ENCODE measurements at places on chromosomes 1 and 21. TPM values are rescaled to one million over a fixed set of nuclear protein-coding genes. Genes with fewer than 3 reads are reported as not detected.

DNA sequence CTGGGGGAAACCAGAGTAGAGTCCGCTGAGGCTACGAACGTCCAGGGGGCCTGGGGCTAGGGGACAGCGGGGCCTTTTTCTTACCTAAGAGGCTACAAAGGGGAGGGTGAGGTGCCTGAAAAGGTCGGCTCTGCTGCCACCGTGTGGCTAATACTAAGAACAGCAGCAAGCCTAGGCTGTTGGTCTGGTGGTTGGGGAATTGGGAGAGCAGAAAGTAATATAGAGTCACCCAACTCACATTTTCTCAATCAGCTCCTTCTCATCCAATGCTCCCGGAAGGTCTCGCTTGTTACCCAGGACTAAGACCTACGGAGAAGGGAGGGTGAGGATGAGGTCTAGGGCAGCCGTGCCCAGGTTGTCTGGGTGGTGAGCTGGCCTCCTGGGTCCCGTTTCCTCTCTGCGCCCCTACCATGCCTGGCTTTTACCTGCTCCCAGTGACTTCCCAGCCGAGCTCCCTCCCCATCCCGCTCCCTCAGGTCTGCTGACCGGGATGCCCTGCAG lies 9.3 kb downstream of the ARL8A start:
- no peak overlapping the region for H3K4me3 ChIP-seq
- DNase-seq: peak; percentile 60
- peaks cover 36% of the 10 kb centered on the region for H3K36me3 ChIP-seq
- H3K27me3 ChIP-seq: no peaks in the 10 kb centered on the region
- H3K27ac ChIP-seq: no peak overlapping the region

DNA sequence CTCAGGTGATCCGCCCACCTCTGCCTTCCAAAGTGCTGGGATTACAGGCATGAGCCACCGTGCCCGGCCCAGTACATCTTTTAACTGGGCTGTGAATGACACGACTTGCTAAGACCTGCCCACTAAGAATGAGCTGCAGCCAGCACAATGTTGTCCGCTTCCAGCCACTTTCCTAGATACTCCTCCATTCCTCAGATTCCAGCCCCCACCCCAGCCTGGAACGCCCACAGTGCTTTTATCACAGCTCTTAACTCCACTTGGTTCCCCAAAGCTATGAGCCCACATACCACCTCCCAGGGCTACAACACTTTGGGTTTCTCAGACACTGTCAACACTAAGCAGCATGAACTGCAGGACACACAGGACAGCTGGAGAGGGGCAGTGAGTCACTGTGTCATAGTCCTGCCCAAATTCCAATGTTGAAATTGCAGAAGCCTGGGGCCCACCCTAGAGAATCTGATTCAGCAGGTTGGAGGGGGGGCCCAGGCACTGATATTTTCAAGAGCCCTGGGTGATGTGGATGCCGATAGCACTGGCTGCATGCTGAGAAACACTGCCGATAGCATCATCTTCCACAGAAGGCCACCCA lies 58.0 kb downstream of the ACBD3 start:
- H3K4me3 ChIP-seq: no peak overlapping the region
- no peaks in the 10 kb centered on the region for H3K36me3 ChIP-seq
- peak; percentile 85 for DNase-seq

DNA sequence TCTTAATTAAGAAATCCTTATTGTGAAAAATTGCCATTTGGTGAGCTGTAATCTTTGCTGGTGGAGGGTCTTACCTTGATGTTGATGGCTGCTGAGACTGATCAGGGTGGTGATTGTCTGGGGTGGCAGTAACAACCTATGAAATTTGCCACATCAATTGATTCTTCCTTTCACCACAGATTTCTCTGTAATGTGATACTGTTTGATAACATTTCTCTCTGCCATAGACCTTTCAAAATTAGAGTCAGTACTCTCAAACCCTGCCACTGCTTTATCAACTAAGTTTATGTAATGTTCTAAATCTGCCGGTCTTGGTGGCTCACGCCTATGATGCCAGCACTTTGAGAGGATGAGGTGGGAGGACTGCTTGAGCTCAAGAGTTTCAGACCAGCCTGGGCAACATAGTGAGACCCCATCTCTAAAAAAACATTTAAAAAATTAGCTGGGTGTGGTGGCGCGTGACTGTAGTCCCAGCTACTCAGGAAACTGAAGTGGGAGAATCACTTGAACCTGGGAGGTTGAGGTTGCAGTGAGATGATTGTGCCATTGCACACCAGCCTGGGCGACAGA lies 5.0 kb downstream of the KPNA6 start:
- H3K27ac ChIP-seq: no peak overlapping the region
- no peak overlapping the region for H3K4me3 ChIP-seq
- no peaks in the 10 kb centered on the region for H3K27me3 ChIP-seq
- H3K36me3 ChIP-seq: no peaks in the 10 kb centered on the region
- no peak for DNase-seq

- no peaks in the 10 kb centered on the region for H3K27me3 ChIP-seq
- no peak overlapping the region for H3K4me3 ChIP-seq
- H3K4me1 ChIP-seq: no peaks in the 10 kb centered on the region
- DNase-seq: no peak
- no peak overlapping the region for H3K27ac ChIP-seq
Observed at GRCh38 chr1:157142765-157143423, 4.7 kb upstream of the ETV3 start.

GRCh38 chr1:24392982-24393650 lies 20.5 kb downstream of the STPG1 start:
- H3K36me3 ChIP-seq: no peaks in the 10 kb centered on the region
- no peaks in the 10 kb centered on the region for H3K4me1 ChIP-seq
- H3K27me3 ChIP-seq: no peaks in the 10 kb centered on the region
- H3K4me3 ChIP-seq: no peak overlapping the region

GRCh38 chr1:112790920-112791722 lies 76.0 kb upstream of the PPM1J start:
- H3K27ac ChIP-seq: no peak overlapping the region
- no peaks in the 10 kb centered on the region for H3K27me3 ChIP-seq
- DNase-seq: peak; percentile 8

GRCh38 chr1:85339089-85339488 lies 62.7 kb upstream of the BCL10 start:
- no peak overlapping the region for H3K4me3 ChIP-seq
- no peak overlapping the region for H3K27ac ChIP-seq
- H3K36me3 ChIP-seq: no peaks in the 10 kb centered on the region

The DNASE2B gene
- total RNA-seq: 1.3 TPM

DNA sequence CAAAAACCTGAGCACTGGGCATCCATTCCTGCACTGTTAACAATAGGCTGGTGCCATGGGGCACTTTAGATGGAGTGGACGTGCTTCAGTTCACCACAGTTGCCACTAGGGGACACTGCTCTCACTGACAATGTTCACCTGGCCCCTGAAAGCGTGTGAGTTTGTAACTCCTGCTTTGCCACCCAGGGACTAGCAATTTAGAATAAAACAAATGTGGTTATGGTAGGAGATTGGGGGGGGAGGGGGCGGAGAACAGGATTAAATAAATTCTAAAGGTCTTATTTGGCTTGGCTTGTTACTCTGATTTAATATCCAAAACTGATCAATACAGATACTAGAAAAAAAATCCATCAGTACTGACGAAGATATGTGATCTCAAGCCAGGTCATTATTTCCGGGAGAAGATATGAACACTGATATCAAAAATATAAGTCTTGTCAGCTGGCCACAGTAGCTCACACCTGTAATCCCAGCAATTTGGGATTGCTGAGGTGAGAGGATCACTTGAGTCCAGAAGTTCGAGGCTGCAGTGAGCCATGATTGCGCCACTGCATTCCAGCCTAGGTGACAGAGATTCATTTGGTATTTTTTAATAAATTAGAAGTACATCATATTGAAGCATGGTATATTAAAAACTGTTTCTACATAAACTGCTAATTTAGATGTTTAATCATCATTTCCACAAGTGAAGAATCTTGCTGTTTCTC lies 23.2 kb downstream of the INTS7 start:
- no peaks in the 10 kb centered on the region for H3K4me1 ChIP-seq
- peak; percentile 64 for DNase-seq
- H3K27ac ChIP-seq: no peak overlapping the region
- no peaks in the 10 kb centered on the region for H3K27me3 ChIP-seq
- H3K36me3 ChIP-seq: peaks cover 26% of the 10 kb centered on the region
- no peak overlapping the region for H3K4me3 ChIP-seq

DNA sequence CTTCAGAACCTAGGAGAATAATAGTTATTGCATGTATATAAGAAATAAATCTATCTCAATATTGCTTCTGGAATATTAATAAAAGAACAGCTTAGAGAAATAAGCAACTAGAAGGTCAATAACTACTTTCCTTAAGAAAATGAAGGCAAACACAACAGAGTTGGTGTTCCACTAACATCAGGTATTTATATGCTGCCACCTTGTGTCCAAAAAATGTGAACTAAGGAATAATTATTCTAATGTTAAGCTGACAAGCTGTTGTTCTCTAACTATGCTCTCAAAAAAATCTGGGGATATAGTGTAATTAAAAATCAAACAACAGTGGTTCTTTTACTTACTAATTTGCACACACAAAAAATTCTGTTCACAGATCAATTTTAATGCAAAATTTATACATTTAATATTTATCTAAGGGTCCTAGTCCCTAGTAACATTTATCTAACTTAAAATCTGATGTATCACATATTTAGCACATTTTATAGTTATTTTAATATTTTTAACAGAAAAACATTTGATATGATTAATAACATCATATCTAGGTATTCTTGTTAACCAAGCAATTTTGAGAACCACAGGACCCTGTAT lies 39.6 kb downstream of the UCHL5 start:
- H3K36me3 ChIP-seq: peaks cover 2% of the 10 kb centered on the region
- DNase-seq: no peak
- H3K27ac ChIP-seq: no peak overlapping the region
- no peak overlapping the region for H3K4me3 ChIP-seq

DNA sequence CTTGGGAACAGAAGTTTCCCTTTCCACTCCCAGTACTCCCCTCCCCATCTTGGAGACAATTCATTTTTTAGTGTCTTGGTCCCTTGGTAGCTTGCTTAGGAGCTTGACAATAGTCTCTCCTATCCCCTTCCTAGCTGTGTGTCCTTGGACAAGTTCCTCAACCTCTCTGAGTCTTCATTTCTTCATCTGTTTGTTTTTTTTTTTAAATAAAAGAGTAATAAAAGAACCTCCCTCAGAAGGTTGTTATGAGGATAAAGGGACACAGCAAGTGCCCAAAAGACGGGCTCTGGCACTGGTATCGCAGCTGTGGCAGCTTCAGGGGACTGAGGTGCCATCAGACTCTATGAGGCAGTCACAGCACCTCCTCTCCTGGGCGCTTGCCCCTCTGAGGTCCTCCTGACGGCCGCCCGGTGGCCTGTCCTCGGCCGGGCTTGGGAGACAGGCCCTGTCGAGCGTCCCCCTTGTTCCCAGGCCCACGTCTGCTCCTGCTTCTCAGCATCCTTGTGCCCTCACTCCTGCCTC lies 689.2 kb downstream of the MATN1 start:
- no peak overlapping the region for H3K4me3 ChIP-seq
- no peaks in the 10 kb centered on the region for H3K4me1 ChIP-seq
- H3K27ac ChIP-seq: no peak overlapping the region

DNA sequence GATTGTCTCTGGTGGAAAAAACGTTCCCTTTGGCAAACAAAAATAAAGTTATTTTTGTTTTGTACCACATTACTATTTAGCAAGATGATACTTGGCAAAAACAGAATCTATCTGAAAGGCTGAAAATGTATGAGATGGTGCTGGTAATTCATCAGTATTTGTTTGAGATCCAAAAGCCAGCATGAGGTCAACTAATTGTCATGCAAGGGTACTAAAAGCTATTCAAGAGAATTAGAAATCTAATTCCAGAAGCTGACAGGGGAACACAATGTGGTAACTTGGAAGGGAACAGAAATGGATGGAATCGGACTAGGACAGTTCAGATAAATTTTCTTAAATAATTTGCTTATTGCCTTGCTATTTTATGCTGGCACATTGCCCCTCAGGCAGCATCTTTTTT lies 263.8 kb downstream of the KCNT2 start:
- no peaks in the 10 kb centered on the region for H3K4me1 ChIP-seq
- H3K36me3 ChIP-seq: no peaks in the 10 kb centered on the region
- no peak overlapping the region for H3K4me3 ChIP-seq
- H3K27me3 ChIP-seq: no peaks in the 10 kb centered on the region

DNA sequence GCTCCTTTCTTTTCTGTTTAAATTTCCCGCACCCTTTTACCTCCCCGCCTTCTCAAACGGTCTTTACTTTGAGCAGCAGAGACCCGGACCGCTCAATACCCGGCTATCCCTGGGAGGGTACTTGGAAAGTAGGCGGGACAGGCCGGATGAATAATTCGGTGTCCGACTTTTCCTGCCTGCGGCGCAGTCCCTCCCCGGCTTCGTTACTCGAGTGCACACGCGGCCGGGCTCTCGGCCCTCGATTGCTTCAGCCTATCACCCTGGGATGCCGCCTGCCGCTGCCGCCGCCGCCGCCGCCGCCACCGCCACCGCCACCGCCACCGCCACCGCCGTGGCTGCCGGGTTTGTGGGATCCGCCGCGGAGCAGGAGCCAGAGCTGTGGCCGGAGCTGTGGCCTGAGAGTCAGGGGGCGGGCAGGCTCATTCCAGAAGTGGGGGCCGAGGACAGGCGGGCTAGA lies 382 bp upstream of the RASAL2 start:
- no peaks in the 10 kb centered on the region for H3K27me3 ChIP-seq
- DNase-seq: peak; percentile 99
- no peaks in the 10 kb centered on the region for H3K36me3 ChIP-seq
- H3K4me3 ChIP-seq: peak overlapping the region; percentile 90

GRCh38 chr1:78722947-78723346 lies 73.3 kb downstream of the IFI44 start:
- H3K4me1 ChIP-seq: no peaks in the 10 kb centered on the region
- DNase-seq: no peak
- no peak overlapping the region for H3K4me3 ChIP-seq
- no peak overlapping the region for H3K27ac ChIP-seq
- no peaks in the 10 kb centered on the region for H3K36me3 ChIP-seq

The CELA3A gene
- 11.7 TPM for total RNA-seq

The NMNAT1 gene
- total RNA-seq: 7.9 TPM

The FOXO6 gene
- 1.4 TPM for total RNA-seq

GRCh38 chr1:64282351-64282750 lies 78.9 kb downstream of the UBE2U start:
- no peaks in the 10 kb centered on the region for H3K4me1 ChIP-seq
- DNase-seq: peak; percentile 86
- H3K27ac ChIP-seq: no peak overlapping the region
- no peaks in the 10 kb centered on the region for H3K36me3 ChIP-seq
- H3K27me3 ChIP-seq: no peaks in the 10 kb centered on the region

The SLC44A3 gene
- 13.8 TPM for total RNA-seq

- no peaks in the 10 kb centered on the region for H3K36me3 ChIP-seq
- H3K4me1 ChIP-seq: no peaks in the 10 kb centered on the region
- no peak overlapping the region for H3K27ac ChIP-seq
Observed at GRCh38 chr1:233440951-233441401, 113.5 kb downstream of the MAP3K21 start.

Measured in lung (tissue), 17 donors.